Stimulated activated CD4-positive, alpha-beta T cell treated with anti-CD3 and anti-CD28 coated beads, TNF-alpha, amount 100 ng/mL, for 1 hour (primary cell): ENCODE measurements at places on chromosomes 6 and 20.

- no peak for DNase-seq
Measured at GRCh38 chr6:128327890-128328289, 192.5 kb downstream of the PTPRK start.

GRCh38 chr20:37095599-37096414 lies at the start of gene RBL1:
Gene RBL1, minus strand, starts transcription at chr20:37095997. Its CDS starts 69 bp downstream, at chr20:37095928.
- DNase-seq, result peak; percentile 57

GRCh38 chr6:142867988-142868812 lies 76.8 kb downstream of the HIVEP2 start:
- no peak for DNase-seq

- no peak for DNase-seq
Measured at GRCh38 chr6:33716379-33716778, 4.9 kb upstream of the UQCC2 start.

GRCh38 chr6:137043710-137044365 lies 927 bp downstream of the IL20RA start:
- no peak for DNase-seq

GRCh38 chr6:8642131-8642530 lies 206.8 kb upstream of the SLC35B3 start:
- no peak for DNase-seq

- DNase-seq, result no peak
Measured at GRCh38 chr6:134683783-134684422, 266.0 kb downstream of the ALDH8A1 start.

- DNase-seq, result no peak
Measured at GRCh38 chr20:57437672-57438330, 46.6 kb downstream of the RBM38 start.

- no peak for DNase-seq
Measured at GRCh38 chr6:16136621-16137450, 8.0 kb downstream of the MYLIP start.

DNA sequence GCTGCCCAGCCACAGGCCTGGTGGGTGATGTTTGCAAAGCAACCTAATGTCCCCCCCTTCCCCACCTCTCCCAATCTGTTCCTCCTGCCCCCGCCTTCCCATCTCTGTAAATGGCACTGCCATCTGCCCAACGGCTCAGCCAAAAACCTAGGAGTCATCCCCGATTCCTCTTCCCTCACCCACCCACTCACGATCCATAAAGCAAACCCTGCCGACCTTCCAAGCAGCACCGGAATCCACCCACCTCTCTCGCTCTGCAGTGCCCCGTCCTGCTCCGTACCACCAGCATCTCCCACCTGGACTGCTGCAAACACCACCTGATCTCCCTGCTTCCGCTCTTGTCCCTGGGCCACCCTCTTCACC lies 37.6 kb downstream of the SULF2 start:
- no peak for DNase-seq

DNA sequence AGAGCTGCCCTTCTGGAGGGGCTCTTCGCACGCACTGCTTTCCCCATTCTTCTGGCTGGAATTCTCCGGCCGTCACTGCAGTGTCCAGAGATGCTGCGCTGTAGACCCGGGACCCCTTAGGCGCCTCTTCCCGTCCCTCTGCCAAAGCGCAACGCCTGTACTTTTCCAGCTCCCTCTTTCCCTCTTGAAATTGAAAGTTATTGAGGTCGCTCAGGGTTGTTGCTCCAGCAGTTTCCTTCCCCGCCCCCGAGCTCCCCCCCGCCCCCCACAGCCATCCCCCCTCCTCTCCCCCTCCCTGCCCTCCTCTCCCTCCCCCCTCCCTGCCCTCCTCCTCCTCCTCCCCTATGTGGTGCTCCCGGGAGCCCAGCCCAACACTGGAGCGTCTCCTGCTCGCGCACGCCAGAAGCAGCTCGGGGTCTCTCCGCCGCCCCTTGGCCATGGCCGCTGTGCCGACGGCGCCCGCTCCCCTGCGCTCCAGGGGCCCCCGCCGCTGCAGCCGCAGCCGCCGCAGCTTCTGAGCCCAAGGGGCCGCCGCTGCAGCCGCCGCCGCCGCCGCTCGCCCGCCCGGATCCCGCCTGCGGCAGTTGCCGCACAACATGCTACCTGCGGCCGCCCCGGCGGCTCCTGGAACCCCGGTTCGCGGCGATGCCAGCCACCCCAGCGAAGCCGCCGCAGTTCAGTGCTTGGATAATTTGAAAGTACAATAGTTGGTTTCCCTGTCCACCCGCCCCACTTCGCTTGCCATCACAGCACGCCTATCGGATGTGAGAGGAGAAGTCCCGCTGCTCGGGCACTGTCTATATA lies at the start of gene RSPO3:
Gene RSPO3, plus strand, starts transcription at position 374 of the 804 bp plus-strand sequence. CDS start 522 bp downstream, outside the sequence.
- no peak for DNase-seq

- no peak for DNase-seq
Measured at GRCh38 chr20:14093652-14094051, 98.3 kb downstream of the MACROD2 start.

DNA sequence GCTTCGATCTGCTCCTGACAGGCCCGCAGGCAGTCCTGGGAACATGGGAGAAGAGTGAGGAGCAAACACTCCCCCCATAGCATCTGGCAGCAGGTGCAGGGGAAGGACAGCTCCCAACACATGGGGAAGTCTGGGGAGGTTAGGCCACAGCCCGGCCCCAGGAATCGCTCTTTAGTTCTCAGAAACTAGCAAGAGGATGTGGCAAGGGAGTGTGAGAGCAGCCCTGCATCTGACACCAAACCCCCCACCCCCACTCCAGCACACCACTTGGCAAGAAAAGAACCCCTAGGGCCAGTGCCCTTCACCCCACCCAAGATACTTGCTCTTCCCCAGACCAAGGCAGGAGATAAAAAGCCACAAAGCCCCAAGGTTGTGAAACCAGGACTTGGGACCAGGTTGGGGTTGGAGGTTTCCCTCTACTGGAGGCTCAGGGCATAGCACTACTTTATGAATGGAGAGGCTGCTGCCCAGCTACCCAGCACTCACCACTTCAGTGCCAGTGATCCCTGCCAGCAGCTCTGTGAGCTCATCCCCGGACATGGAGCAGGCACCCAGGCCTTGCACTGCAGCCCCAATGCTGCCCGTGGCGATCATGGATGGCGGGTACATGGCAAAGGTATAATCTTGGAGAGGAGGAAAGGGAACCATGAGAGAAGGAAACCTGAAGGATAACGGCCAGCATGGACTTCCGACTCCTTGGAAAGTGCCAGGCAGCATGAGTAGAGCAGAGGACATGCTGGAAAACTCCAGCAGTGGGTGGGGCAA lies 5.4 kb downstream of the CCND3 start:
- no peak for DNase-seq

DNA sequence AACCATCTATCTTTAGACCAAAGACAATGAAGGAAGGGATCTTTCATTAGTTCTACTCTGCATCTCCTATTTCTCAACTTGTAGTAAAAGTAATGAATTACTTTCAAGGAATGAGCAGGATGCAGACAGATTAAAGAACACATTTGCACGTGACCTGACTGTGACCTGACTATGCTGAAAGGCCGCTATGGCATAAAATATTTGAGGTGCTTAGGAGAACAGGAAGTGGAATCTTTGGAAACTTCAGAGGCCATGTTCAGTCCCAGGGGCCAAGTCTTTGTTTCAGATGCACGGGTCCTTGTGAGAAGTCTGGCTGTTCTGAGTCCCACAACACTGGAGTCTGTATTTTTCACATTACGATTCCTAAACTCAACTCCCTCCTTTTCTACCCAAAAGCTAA lies 41.0 kb downstream of the NINL start:
- DNase-seq, result no peak

DNA sequence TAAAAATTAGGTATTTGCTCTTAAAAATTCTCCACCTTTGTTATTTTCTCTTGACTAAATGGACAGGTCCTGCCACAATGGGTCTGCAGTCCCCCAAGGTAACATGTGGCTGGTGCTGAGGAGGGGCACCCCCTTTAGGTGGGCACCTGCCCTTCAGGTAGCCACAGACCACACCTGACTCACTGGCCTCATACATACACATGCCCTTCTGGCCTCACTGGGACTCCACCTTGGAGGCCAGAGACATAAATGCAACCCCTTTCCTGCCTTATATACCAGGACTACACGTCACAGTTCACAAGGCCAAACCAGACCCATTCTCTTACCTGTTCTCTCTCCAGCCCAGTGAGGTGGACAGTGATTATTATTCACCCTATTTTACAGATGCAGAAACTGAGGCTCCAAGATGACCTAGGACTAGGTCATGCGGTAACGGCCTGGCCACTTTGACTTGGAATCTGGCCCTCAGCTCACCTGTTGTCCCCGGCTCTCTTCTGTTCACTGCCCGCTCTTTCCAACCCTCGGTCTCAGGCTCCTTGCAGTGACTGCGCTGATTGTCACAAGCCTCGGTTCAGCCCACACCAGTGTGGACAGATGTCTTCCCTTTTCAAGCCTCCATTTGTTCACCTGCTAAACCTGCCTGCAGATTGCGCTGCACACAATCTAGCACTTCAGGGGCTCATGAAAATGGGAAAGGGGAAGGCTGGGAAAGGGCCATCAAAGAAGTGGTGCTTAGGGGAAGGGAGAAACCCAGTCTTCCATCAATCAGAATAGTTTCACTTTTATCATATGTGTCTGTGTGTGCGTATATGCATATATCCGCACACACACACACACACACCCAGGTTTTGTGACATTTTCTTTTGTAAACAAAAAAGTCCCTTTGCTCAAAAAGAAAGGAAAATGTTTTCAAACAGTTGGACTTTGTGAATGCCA lies 121.7 kb downstream of the BCAS1 start:
- no peak for DNase-seq

DNA sequence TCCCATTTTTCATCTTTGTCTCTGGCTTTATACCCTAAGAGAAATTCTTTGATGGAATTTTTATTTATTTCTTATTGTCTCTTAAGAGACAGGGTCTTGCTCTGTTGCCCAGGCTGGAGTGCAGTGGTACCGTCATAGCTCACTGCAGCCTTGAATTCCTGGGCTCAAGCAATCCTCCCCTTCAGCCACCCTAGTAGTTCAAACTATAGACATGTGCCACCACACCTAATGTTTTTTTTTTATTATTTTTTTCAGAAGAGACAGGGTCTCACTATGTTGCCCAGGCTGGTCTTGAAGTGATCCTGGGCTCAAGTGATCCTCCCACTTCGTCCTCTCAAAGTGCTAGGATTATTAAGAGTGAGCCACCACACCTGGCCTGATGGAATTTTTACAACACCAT lies 40.5 kb downstream of the FKBP5 start:
- no peak for DNase-seq

DNA sequence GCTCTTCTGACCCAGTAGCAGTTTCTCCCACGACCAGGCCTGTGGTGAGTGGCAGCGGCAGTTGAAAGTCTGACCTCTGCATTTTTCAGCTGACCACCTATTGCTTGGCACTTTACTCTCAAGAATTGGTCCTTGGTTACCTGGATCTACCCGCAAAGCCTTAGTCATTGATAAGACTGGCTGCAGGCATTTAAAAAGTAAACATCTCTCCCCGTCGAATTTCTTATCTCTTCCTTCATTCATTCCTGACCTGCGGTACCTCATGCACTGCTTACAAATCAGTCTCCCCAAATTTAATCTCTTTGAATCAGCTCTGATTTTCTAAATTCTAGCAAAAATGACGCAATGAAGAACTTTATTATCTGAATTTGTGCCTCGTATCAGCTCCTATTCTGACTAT lies 26.1 kb upstream of the IPCEF1 start:
- DNase-seq, result no peak

DNA sequence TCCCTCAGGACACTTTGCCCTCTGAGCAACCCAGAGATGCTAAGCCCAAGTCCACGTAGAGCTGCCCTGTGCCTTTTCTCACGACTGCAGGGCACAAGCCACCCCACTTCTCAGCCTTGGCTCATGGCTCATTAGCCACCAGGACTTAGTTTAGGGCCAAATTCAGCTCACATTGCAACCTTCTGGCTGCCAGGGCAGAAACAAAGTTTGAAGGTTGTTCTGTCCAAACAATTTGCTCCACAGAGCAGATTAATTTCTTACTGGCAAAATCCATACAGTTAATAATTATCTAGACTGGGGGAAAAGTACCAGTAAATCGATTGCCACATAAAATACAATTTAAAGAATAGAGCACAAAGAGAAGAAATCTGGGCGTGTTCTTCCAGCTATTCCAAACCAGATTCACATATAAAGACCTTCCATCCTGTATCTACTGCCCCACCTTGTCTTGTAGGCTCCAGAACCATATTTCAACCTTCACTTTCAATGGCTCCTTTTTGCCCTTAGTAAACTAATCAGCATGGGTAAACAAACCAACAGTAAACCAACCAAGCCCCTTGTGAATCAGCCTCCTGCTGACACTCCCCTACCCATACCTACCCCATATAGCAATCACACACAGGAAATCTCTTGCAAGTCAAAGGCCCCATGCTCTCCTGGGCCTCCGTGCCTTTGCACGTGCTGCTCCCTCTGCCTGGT lies 101.9 kb downstream of the QRSL1 start:
- no peak for DNase-seq

GRCh38 chr20:35271904-35272303 lies 6.0 kb downstream of the MMP24OS start:
- DNase-seq, result no peak

DNA sequence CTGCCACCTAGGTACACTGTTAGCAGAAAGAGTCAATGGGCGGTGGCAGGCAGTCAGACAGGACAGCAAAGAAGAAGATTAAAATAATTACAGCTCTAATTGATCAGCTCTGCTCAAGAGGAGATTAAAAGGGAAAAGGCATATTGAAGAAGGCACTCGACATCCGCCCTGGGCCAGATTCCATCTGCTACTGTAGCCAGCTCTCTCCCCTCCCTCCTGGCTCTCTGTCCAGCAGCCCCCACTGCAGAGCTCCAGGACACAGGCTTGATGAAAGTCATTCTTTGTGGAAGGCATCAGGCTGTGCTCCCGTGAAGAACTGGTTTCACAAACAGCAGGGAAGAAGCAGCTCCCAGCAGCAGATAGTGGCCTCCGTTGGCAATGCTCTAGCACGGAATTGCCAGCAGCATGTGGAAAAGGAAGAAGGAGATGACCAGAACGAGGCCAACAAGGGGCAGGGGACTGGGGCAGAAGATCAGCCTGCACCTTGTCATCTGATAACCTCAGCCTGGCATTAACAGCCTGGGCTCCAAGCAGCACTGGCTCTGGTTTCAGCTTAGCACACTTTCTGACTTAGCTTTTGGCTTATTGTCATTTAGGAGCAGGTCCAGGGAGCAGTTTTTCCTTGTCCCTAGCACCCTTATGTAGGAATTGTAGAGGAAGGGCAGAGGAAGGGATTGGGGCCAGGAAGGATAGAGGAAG lies 465.9 kb downstream of the KIF16B start:
- no peak for DNase-seq

GRCh38 chr20:20223981-20224380 lies 143.9 kb upstream of the INSM1 start:
- no peak for DNase-seq

DNA sequence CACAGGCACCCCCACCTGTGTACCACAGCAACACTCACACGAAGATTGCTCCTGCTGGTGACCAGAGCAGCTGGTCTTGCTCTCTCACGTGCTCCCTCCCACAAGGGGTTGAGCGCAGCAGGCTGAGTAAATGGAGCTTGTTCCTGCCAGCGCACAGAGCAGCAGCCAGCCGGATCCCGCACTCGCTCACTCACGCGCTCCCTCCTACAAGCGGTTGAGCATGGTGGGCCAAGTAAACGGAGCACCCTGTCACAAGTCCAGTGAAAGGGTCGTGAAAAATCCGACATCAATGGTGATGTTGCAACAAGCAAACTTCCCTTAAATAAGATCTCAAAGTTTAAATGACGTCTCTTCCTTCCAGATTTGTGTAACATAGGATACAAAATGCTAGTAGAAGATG lies 313.7 kb downstream of the FOXC1 start:
- DNase-seq, result no peak

GRCh38 chr6:156946370-156946936 lies 169.3 kb downstream of the ARID1B start:
- DNase-seq, result no peak
